Neural progenitor cell (in vitro differentiated cells): ENCODE measurements at places on chromosomes 1 and 21.

DNA sequence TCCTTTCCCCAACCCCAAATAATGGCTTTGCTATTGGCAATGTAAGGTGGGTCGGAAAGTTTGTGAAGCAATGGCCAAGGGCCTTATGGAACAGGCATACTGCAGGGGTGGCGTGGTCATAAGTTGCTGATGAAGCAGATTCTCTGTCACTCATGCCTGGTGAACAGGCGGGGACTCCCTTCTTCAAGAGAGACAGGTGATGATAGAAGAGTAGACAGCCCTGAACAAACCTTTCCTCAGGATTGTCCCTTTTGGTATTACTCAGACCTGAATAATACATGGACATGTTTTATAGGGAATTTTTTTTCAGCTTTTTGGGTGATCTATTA lies 12.7 kb downstream of the DDR2 start:
- no peak for DNase-seq

GRCh38 chr1:113782406-113782805 lies 23.1 kb upstream of the PHTF1 start:
- DNase-seq, result no peak

GRCh38 chr1:11046625-11047365 lies at the start of gene MASP2:
MASP2 (minus strand) TSS chr1:11047239; CDS start chr1:11047207, 32 bp downstream.
- DNase-seq, result no peak

GRCh38 chr1:219495737-219496408 lies 117.0 kb downstream of the ZC3H11B start:
- DNase-seq, result no peak

- no peak for DNase-seq
Observed at GRCh38 chr1:175198332-175198731, 5.8 kb upstream of the KIAA0040 start.
